ENCODE measurements at places on chromosomes 5 and 9.

- DNase-seq = no peak
Measured at GRCh38 chr5:149481485-149481884, 69.8 kb downstream of the CSNK1A1 start.

DNA sequence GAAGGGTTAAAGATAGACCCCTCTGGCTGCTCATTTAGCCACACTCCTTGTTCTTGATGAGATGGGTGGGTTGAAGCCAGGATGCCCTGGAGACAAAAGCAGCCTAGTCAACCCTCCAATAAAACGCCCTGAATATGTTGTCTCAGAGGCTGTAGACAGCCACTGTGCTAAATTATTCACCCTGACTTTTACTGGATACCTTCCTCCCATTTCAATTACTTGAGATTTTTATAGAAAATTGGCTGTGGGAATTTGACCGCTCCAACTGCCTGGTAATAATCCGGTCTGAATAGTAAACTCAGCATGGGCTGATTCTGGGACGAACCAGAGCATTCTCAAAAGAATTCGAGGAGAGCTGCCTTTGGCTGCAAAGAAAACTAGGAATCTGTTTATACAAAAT is 104.2 kb downstream of the SNX18 start:
- DNase-seq = no peak

DNA sequence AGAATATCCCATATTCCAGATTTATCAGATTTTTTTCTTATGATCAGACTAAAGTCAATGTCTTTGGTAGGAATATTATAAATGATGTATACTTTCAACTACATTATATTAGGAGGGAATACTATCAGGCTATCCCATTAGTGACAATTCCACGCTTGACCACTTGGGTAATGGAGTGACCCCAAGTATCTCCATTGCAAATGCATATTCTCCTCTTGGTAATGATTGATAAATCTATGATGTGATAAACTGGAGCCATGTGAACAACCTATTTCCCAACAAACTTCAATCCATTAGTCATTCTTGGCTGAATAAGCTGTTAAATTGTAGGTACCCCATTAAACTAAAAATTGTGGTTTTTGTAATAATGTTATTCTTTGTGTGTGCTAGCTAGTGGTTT is 12.2 kb upstream of the MPDZ start:
- DNase-seq = no peak

DNA sequence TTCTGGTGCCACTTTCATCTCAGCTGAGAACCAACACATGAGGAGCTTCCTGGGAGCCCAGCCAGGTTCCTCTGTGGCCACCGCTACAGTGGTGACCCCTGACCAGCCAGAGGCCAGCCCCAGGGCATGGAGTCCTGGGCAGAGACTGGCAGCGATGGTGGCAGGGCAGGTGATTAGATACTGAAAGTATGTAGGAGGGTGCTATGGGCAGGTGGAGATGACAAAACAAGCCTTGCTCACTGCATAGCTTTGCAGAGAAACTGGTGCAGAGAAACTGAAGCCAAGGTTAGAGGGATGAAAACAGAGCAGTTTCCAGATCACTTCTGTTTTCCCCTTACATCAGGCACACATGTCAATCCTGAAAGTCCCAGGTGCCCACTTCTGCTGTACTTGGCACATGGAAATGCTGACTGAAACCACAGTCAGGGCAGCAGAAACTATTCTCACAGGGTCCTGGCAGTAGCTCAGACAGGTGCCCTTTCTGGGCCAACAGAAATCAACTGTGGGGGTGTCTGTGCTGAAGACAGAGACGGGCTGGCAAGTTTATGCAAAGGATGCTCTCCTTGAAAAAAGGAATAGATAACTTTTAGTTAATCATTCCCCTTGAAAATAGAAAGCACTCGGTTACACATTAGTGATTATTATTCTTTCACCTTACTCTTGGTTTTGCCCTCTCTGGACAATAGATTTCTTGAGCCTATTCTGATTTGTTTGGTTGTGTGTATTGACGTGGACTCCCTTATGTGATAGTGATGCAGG is 90.3 kb downstream of the ANKRD55 start:
- peak; percentile 83 for DNase-seq

- DNase-seq = no peak
Measured at GRCh38 chr5:54171645-54172384, 138.6 kb downstream of the ARL15 start.

- no peak for DNase-seq
Measured at GRCh38 chr9:31677415-31677814, 707.0 kb upstream of the ACO1 start.

DNA sequence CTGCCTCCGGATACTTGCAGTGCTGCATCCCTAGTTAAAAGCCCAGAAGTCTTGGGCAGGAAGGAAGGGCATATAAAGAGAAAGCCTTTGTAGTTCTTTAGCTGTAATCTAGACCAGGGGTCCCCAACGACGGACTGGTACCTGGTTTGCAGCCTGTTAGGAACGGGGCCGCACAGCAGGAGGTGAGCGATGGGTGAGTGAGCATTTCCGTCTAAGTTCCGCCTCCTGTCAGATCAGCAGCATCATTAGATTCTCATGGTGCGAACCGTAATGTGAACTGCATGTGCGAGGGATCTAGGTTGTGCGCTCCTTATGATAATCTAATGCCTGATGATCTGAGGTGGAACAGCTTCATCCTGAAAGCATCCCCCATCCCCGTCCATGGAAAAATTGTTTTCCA is 1.6 kb upstream of the SMIM15 start:
- DNase-seq = no peak

DNA sequence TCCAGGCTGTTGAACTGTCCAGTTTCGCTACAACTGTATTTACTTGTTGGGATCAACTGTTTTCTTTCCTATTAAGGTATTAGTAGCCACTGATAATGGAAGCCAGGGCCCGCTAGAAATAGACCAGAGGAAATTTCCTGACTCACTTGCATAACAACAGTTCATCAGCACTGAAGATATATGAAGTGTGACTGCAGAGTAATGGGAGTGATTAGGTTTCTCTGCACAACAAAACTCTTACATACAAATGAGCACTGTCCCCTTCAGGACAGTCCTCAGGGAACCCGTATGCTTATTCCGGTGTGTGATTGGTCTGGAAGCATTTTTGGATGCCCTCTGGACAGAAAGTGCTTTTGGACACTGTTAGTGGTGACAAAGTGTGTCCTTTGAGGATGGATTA is 55.3 kb downstream of the LIX1 start:
- no peak for DNase-seq

- no peak for DNase-seq
Measured at GRCh38 chr9:111287127-111287526, 42.9 kb downstream of the OR2K2 start.

DNA sequence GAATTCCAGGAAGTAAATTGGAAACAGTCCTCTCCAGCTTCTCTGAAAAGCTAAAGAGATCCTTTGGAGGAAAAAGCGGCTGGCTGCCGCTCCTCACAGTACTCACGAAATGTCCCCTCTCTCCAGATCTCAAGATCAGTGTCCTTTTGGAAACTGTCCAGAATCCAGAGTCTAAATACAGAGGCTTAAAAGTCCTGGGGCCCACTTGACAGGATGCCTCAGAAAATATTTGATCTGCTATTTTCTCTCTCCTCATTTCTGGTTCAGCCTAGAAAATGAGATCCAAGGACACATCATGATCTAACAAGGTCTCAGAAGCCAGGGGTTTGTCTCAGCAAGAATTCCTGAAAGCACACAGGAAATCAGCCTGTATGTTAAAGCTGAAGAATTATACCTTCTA is 7.2 kb downstream of the C1QTNF2 start:
- DNase-seq = no peak

DNA sequence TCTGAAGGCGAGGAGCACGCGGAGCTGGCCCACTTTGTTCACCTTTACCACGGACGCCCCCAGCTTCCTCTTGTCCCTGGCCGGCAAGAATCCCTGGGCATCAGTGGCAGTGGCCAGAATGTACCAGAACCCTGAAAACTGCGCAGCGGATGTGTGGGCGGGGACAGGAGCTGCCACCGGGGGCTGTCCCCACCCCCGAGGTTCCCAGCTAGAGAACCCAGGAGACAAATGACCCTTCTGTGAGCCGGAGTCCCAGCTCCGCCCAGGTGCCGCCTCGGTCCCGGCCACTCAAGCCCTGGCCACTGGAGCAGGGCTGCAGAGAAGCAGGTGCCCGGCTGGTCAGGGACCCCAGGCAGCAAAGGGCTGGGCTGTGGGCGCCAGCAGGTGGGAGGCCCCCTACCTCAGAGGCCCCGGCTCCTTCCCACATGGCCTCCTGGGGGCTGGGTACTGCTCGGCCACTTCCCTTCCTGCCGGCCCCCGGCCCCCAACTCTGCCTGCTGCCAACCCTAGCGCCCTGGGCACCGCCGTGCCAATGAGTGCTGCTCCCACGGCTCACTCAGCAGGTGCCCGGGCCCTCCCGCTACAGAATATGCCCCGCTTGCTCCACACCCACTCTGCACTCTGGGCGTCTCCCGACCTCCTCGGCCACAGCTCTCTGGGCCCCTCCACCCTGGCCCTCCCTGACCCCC is 713 bp downstream of the LCN10 start:
- DNase-seq = no peak

DNA sequence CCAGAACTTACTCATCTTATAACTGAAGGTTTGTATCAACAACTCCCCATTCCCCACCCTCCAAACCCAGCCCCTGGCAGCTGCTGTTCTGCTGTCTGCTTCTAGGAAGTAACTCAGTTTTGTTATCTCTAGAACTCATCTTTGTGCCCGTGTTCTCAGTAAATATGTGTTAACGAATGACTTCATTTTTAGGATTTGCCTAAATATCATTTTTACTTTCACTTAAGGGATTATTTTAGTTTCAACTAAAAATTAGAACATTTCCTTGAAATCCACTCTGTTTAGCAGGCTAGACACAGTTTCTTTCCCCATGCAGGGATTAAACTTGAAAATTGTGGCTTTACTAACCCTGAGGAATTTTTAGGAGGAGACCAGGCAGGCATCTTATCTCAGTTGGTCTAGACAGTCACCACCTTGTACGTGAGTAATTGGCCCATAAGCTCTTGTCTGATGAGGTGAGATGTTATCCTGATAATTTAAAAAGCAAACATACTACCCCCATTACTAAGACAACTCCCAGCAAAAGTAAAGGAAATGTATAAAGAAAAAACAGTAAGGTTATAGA is 68.2 kb upstream of the TNFAIP8 start:
- peak; percentile 67 for DNase-seq

- no peak for DNase-seq
Measured at GRCh38 chr5:32276173-32276853, 36.4 kb downstream of the MTMR12 start.

All from Caki2 (cell line).